ENCODE measurements at places on chromosomes 6 and 20.

- no peak for DNase-seq
These were observed 44.8 kb downstream of the INSM1 start for GRCh38 chr20:20412750-20413149.

- DNase-seq: no peak
These were observed 685.6 kb downstream of the DOK5 start for GRCh38 chr20:55160996-55161395.

DNA sequence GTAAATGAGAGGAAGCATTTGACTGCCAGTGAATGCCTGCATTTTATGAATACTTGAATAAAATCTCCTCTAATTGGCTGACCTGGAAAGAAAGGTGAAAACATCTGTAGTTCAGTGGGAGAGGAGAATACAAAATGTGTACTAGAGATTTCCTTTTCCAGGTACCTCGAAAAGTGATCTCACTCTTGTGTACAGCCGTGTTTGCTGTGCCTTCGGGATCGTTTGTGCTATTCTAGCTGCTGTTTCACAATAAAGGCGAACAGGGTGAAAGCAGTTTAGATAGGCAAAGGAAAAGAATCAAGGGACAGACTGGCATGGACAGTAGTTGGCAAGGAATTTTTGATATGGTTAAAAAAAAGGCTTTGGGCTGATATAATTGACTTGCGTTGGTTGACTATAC, 112.3 kb downstream of the ARID1B start:
- no peak for DNase-seq

GRCh38 chr6:107648983-107649382, 159.1 kb downstream of the SOBP start:
- DNase-seq: no peak

DNA sequence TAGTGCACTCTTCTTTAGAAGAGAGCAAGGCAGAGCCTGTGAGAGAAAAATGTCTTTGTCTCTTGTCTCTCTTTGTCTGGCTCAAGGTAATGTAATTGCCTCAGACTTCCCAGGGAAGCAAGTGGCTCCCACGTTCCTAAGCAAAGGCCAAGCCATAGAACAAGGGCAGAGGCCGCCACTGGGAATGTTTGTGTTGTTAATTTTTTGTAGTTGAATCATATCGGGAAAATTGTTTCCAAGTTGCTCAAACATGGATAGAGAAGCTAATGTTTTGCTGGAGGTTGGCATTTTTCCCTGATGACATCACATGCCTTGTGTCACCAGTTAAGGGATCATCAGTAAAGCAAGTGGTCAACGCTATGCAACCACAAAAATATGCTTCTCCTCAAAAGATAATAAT, 211.5 kb upstream of the FOXA2 start:
- DNase-seq: peak; percentile 100

DNA sequence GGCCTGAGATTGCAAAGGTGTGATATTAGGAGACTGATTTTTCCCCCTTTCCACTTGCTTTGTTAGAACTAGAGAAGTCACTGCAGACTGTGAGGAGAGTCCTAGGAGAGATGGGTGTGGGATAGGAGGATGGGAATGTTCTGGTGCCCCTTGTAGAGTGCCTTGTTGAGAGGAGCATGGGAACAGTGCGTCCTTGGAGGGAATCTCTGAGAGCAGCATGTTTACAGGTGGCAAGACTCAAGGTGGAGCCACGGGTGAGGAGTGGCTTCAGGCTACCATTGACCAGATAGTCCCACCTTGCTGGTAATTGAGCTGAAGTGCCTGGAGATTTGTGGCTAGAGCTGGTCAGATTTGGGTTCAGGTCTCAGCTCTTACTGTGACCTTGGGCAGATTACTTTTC, 6.0 kb downstream of the PLCG1 start:
- DNase-seq: no peak

DNA sequence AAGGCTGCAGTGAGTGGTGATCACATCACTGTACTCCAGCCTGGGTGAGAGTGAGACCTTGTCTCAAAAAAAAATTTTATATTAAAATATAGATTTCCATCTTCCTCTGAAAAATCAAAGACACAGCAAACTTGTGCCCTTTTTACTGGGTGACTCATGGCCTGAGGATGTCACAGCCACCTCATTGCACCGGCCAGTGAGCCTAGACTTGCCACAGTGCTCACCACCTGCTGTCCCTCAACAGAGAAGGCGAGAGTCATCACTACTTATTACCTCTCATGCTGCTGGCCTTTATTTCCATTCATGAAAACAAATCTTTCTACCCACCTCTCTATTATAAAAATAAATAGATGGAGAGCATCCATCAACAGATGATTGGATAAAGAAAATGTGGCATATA, 295.8 kb downstream of the PREX1 start:
- DNase-seq: no peak

DNA sequence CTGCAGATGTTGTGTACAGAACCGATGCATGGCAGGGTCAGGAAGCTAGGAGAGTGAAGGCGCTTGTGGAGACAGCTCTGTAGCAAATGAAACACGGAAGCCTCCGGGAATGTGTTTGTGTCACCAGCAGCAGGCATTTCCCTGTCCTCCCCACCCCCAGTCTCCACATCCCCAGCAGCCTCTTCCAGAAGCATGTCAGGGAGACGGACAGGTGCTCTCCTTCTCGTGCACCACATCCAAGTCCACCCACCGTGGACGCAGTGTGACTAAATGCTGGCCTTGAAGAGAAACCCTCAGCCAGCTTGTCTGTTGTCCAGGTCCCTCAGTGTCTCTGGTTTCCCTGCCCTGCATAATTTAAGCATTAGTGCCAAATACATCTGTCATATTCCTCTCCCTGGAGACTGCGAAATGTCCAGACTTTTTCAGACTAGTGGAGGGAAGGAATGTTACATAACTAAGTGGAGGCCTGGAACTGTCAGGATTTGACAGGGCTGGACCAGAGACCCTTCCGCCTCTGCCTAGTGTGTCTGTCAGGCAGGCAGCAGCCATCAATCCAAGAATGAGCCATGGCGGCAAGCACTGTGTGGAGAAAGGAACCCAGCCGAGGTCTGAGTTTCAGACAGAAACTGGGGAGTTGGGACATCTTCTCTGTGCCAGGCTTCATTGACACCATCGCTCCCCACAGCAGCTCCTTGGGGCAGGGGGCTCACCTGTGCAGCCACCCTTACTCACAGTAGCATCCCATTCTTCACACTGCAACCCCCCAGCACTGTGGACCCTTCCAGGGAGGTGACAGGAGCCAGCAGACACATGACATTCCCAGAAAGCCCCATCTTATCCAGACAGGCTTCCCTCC, 26.6 kb upstream of the PI16 start:
- peak; percentile 46 for DNase-seq

GRCh38 chr20:47704746-47705496, 80.4 kb downstream of the SULF2 start:
- peak; percentile 48 for DNase-seq

- peak; percentile 3 for DNase-seq
These were observed 30.9 kb upstream of the TAGAP start for GRCh38 chr6:159075506-159076228.

- no peak for DNase-seq
These were observed 301.6 kb upstream of the ADGRB3 start for GRCh38 chr6:68333442-68333841.

GRCh38 chr6:133392641-133393040, 151.5 kb downstream of the EYA4 start:
- no peak for DNase-seq

DNA sequence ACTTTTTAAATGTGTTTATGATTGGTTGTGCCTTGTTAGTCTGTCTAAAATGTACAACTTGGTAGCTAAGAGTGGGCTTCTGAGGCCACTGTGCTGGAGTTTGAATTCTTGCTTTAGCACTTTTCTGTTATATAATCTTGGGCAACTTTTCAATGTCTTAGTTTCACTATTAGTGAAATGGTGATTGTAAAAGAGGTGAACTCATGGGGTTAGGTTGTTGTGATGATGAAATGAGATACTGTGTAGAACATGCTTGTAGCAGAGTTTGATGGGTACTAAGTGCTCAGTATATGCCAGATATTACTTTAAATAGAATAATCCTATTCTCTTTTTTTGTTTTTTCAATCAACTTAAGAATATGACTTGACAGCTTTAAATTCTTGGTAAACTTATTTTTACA, 624.7 kb downstream of the CD109 start:
- no peak for DNase-seq

DNA sequence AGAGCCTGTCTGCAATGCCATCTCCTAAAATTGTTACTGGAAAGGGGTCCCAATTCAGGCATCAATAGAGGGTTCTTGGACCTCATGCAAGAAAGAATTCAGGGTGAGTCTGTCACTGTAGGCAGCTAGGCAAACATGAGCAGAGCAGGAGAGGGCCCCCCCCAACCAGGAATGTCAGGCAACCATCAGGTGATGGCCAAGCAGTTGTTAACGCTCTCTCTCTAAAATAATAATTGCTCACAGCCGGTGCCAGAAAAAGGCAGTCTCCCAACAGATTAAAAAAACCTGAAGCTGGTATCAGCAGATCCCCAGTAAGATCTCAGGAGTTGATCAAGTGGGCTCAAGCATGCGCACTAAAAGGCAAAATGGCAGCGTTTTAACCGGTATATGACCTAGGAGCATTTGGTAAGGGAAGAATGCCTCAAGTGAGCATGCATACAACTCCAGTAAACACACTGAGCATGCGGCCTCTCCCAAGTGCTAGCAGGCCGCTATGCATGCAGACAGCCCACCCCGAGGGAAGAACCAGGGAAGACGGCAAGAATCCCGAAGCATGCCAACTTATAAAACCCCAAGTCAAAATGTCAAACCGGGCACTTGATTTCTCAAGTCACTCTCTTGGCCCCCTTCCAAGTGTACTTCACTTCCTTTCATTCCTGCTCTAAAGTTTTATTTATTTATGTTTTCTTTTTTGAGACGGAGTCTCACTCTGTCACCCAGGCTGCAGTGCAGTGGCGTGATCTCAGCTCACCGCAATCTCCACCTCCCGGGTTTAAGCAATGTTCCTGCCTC, 44.0 kb upstream of the RNGTT start:
- peak; percentile 7 for DNase-seq

DNA sequence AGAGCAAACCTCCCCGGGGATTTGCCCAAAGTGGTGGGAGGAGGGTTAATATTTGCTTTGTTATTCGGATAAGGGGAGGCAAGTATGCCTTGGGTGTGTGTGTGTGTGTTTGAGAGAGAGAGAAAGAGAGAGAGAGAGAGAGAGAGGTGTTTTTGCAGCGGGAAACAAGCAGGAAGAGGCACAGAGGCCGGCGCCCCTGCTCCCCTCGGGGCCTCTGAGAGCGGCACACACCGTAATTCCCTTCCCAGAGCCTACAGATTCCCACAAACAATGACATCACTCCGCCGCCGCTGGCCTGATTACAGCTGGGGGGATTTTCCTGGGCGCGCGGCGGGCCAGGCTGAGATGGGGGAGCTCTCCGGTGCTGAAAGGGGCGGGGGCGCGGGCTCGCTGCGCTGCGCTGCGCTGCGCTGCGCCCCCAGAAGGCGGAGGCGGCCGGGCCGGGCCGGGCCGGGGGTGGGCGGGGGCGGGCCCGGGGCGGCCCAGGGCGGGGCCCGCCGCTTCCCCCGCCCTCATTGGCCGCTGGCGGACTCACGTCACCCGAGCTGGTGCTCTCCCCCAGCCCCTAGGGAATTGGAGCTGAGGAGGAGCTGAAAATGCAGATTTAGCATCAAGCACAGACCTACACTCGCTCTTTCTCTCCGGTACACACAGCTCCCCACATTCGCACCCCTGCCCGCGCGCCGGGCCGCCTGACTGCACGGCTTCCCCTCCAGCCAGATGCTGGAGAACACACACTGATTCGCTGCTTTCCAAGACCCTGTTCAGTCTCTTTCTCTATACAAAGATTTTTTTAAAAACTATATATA, at the start of gene PCSK2:
TSS of gene PCSK2 (plus strand) at position 631 of the 809 bp plus-strand sequence. CDS start 266 bp downstream, outside the sequence.
- DNase-seq: peak; percentile 49

GRCh38 chr6:12335131-12335527, 45.0 kb downstream of the EDN1 start:
- no peak for DNase-seq

- DNase-seq: no peak
These were observed 22.7 kb upstream of the MAPRE1 start for GRCh38 chr20:32796981-32797451.

DNA sequence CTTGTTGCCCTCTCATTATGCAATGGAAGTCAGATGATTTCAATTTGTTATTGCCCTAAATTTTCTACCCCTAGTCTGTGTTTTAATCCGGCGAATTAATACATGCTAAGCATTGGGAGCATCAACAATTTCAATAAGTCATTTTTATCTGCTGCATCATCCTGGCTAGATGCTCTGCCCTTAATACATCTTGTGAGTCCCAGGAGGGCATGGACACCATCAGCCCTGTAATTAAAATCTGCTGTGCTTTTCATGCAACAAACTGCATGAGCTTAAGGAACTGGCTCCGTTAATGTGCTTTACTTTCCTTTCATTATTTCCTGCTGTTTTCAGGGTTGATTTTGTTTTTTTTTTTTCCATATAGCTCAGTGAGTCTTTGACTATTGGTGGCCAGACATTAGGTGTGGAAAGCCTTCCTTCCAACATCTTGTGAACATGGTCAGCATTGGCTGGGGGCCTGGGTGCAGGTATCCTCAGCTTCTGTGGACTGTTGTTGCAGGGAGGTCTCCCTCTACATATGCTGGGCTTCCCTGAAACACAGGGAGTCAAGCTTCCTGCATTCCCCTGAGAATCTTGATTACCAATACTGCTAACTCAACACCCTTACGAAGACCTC, 8.5 kb upstream of the PBOV1 start:
- DNase-seq: no peak

- DNase-seq: no peak
These were observed 226.1 kb upstream of the RREB1 start for GRCh38 chr6:6881438-6882225.

GRCh38 chr20:4170621-4171537, 155.5 kb upstream of the RNF24 start:
- peak; percentile 14 for DNase-seq

- peak; percentile 18 for DNase-seq
These were observed 100.1 kb upstream of the RGS17 start for GRCh38 chr6:153231048-153231646.

- no peak for DNase-seq
These were observed 417.5 kb downstream of the EYS start for GRCh38 chr6:65289491-65289890.

DNA sequence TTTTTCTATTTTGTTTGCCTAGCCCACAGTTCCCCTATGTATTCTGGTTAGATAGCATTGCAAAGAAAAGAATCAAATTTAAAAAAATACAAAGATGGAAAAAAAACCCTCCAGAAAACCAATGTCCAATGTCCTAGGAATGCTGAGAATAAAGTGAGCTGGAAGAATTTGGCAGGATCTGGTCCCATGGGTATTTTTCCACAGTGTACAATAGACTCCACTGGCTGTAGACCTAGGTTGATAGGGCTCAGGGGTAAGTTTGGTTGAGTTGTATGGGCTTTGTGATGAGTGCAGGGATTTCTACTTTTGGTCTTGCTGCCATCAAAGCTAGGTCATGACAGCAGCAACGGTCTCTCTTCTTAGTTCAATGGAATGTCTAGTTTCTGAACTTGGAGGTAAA, 41.5 kb downstream of the SLC22A2 start:
- no peak for DNase-seq
